Suprapubic skin (tissue), 4 donors: ENCODE measurements at places on chromosomes 1 and 21.

DNA sequence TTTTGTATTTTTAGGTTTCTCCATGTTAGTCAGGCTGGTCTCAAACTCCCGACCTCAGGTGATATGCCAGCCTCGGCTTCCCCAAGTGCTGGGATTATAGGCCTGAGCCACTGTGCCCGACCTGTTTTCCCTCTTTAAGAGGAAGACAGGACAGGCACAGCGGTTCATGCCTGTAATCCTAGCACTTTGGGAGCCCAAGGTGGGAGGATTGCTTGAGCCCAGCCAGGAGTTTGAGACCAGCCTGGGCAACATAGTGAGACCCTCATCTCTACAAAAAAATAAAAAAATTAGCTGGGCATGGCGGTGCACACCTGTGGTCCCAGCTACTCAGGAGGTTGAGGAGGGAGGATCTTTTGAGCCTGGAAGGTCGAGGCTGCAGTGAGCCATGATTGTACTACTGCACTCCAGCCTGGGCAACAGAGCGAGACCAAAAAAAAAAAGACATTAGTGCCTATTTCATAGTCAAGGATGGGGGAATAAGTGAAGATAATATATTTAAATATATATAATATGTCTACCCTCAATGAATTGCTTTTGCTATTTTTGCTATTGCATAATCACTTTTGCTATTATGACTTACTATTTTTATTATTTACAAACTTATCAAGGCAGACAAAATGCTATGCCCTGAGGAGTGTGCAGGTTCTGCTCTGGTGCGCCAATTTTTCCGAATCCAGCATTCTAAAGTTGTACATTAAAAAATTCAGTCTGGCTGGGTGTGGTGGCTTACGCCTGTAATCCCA, 17.7 kb downstream of the MARCKSL1 start:
- DNase-seq: no peak
- H3K27ac ChIP-seq: no peak overlapping the region
- no peak overlapping the region for H3K4me3 ChIP-seq
- peaks cover 26% of the 10 kb centered on the region for H3K36me3 ChIP-seq
- no peaks in the 10 kb centered on the region for H3K4me1 ChIP-seq

- H3K4me3 ChIP-seq: peak overlapping the region; percentile 88
- no peak for DNase-seq
- H3K4me1 ChIP-seq: peaks cover 55% of the 10 kb centered on the region
- H3K27ac ChIP-seq: peak overlapping the region; percentile 97
- H3K36me3 ChIP-seq: no peaks in the 10 kb centered on the region
Observed at GRCh38 chr1:111618961-111619634, 491 bp upstream of the RAP1A start.

DNA sequence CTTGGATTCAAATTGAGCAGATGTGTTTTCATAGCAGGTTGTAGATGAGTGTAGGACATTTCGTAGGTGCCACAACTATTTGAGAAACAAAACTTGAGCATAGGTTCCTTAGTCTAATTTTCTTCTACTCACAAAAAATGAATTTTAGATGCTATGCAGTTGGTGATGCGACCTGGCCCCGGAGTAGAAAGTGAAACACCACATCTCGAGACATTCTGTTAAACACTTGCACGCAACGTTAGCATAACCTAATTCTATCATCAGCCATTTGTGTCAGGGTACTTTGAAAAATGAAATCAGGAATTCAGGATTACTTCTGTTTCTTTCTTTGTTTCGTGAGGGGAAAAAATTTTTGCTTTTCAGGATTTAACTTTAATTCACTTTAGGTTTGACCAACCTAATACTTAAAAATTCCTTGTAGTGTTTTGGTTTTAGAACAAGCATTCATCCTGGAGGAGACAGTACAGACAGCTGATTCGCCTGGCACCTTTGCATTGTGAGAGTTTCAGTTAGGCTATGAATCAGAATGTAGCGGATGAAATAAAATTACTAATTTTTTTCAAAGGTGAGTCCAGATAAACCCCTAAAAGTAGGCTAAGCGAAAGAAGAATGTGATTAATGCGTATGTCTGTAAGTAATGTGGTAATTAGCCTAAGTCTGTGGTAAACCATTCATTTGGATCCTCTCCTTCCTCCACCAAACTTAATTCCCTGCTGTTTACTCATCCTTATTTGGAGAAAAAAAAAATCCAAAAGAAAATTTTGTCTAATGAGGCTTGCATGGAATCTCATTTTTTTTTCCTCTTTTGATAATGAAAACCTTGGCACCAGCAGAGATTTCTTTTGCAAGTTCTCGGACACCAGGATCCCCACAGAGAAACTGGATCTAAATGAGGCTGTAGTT, 44.9 kb downstream of the MAP3K21 start:
- no peak for DNase-seq
- H3K36me3 ChIP-seq: no peaks in the 10 kb centered on the region
- H3K27ac ChIP-seq: no peak overlapping the region
- H3K4me3 ChIP-seq: no peak overlapping the region

- peaks cover 54% of the 10 kb centered on the region for H3K4me1 ChIP-seq
- no peaks in the 10 kb centered on the region for H3K27me3 ChIP-seq
- no peak for DNase-seq
- peak overlapping the region; percentile 88 for H3K27ac ChIP-seq
- no peak overlapping the region for H3K4me3 ChIP-seq
Observed at GRCh38 chr21:29145354-29145782, 14.9 kb downstream of the MAP3K7CL start.

GRCh38 chr1:174153825-174154107, 5.6 kb upstream of the RABGAP1L start:
- H3K4me1 ChIP-seq: peaks cover 7% of the 10 kb centered on the region
- DNase-seq: no peak
- no peak overlapping the region for H3K27ac ChIP-seq

DNA sequence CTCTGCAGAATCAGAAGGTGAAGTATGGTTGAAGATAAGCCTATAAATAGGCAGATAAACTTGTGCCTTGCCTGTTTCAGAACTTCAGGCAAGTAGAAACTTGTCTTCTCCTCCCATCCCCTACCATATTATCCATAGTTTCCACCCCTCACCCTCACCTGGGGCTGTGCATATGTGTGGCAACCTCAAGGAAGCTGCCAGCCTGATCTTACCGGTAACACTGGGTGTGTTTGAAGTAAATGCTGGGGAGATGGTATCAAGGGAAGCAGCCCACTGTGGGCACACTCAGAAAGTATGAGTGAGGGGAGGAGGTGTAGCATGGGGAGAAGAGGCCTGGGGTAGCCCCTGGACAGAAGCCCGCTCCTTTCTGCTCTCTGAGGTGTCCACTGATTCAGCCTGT, 14.5 kb downstream of the VANGL2 start:
- no peaks in the 10 kb centered on the region for H3K27me3 ChIP-seq
- H3K4me1 ChIP-seq: peaks cover 56% of the 10 kb centered on the region
- H3K36me3 ChIP-seq: peaks cover 23% of the 10 kb centered on the region
- DNase-seq: no peak
- H3K27ac ChIP-seq: peak overlapping the region; percentile 51

- H3K27ac ChIP-seq: peak overlapping the region; percentile 67
- H3K36me3 ChIP-seq: peaks cover 78% of the 10 kb centered on the region
- H3K4me3 ChIP-seq: no peak overlapping the region
- H3K4me1 ChIP-seq: peaks cover 12% of the 10 kb centered on the region
Observed at GRCh38 chr21:45994086-45994661, 12.6 kb downstream of the COL6A1 start.

DNA sequence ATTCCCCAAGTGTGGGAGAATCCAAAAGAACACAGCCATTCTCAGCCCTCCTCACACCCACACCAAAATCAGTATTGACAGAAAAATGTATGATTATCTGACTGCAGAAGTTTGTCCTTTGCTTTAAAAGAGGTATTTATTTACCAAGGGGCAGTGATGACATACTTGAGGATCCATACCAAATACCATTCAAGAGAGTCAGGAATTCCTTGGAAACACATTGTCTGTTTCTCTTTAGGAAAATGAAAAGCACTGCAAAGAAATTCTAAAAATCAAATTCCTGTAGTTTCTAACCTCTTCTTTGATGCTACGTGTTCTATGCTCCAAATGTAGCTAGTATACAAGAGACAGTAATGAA, 509.6 kb upstream of the CXADR start:
- no peaks in the 10 kb centered on the region for H3K27me3 ChIP-seq
- DNase-seq: no peak
- H3K36me3 ChIP-seq: no peaks in the 10 kb centered on the region
- no peak overlapping the region for H3K27ac ChIP-seq
- H3K4me1 ChIP-seq: peaks cover 18% of the 10 kb centered on the region

DNA sequence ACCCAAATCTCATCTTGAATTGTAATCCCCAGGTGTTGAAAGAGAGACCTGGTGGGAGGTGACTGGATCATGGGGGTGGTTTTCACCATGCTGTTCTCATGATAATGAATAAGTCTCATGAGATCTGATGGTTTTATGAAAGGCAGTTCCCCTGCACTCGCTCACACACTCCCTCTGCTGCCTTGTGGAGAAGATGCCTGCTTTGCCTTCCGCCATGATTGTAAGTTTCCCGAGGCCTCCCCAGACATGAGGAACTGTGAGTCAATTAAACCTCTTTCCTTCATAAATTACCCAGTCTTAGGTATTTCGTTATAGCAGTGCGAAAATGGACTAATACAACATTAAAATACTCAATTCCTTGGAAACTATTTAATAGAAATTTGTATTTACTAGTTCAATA, 99.2 kb downstream of the PROX1 start:
- no peaks in the 10 kb centered on the region for H3K36me3 ChIP-seq
- H3K27me3 ChIP-seq: no peaks in the 10 kb centered on the region

- no peaks in the 10 kb centered on the region for H3K36me3 ChIP-seq
- DNase-seq: no peak
- H3K4me3 ChIP-seq: no peak overlapping the region
Observed at GRCh38 chr1:241837901-241838300, 10.1 kb upstream of the EXO1 start.

- peaks cover 3% of the 10 kb centered on the region for H3K27me3 ChIP-seq
- no peak for DNase-seq
- no peak overlapping the region for H3K4me3 ChIP-seq
- no peaks in the 10 kb centered on the region for H3K36me3 ChIP-seq
- no peak overlapping the region for H3K27ac ChIP-seq
- H3K4me1 ChIP-seq: peaks cover 10% of the 10 kb centered on the region
Observed at GRCh38 chr1:42418516-42418915, 37.3 kb downstream of the ZMYND12 start.

GRCh38 chr1:67110352-67110751, 24.4 kb downstream of the C1orf141 start:
- H3K4me3 ChIP-seq: no peak overlapping the region
- no peak for DNase-seq
- no peak overlapping the region for H3K27ac ChIP-seq
- H3K36me3 ChIP-seq: no peaks in the 10 kb centered on the region
